ENCODE measurements at places on chromosomes 4 and X. TPM values are rescaled to one million over a fixed set of nuclear protein-coding genes. Genes with fewer than 3 reads are reported as not detected.

GRCh38 chrX:139222511-139223200, 307.9 kb upstream of the F9 start:
- DNase-seq: no peak

DNA sequence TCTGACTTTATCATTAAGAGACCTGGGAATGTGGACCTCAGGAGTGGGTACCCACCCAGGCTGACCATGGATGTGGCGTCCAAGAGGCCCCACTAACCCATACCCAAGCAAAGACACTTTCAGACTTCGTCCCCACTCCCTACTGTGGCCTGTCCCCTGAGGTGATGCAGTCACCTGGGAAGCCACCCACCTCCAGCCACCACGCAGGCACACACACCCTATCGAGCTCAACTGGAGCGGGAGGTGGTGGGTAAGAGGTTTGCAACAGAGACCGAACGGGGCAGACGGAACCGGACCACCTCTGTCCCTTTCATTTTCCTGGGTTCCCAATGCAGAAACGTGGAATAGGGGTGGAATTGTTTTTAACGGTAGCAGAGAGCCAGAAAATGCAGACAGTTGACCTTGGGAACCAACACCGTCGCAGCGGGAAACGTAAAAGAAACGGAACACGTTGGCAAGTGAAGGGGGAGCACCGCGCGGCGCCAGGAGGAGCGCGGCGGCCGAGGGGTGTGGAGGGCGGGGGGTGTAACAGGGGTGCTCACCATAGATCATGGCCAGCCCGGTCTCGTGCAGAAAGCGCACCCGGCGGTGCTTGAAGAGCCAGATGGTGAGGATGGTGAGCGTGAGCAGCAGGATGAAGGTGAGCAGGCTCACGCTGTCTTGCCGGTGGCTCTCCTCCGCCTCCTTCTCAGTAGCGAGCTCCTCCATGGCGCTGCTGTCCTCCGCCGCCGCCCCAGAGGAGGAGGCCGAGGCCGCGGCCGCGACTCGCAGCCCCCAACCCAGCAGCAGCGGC, 559 bp downstream of the SLC9A7 start:
- DNase-seq: no peak

- no peak for DNase-seq
Observed at GRCh38 chr4:10267066-10267465, 150.5 kb upstream of the WDR1 start.

DNA sequence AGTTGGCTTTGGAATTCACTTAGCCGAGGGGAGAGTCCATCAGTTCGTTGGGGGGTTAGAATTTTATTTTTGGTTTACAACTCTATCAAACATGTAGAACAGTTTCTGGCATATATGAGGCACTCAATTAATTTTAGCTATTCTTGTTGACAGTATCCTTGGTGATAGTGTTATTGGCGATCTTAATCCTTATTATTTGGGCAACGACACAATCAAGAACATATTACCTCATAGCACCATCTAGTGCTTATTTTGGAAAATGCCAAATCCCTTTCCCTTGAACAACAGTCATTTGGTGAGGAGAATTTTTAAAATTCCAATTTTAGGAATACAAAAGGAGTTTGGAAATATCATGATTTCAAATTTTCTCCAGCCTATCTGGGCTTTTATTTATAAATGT, 17.9 kb upstream of the PGRMC1 start:
- peak; percentile 24 for DNase-seq

DNA sequence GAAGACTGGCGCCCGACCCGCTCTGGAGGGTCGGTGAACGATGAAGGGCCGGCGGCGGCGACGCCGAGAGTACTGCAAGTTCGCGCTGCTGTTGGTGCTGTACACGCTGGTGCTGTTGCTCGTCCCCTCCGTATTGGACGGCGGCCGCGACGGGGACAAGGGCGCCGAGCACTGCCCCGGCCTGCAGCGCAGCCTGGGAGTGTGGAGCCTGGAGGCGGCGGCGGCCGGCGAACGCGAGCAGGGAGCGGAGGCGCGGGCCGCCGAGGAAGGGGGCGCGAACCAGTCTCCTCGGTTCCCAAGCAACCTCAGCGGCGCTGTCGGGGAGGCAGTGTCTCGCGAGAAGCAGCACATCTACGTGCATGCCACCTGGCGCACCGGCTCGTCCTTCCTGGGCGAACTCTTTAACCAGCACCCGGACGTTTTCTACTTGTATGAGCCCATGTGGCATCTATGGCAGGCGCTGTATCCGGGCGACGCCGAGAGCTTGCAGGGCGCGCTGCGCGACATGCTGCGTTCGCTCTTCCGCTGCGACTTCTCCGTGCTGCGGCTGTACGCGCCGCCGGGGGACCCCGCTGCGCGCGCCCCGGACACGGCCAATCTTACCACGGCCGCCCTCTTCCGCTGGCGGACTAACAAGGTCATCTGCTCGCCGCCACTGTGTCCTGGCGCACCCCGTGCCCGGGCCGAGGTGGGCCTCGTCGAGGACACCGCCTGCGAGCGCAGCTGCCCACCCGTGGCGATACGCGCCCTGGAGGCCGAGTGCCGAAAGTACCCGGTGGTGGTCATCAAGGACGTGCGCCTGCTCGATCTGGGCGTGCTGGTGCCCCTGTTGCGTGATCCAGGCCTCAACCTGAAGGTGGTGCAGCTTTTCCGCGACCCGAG, 568 bp downstream of the CHST7 start:
- no peak for DNase-seq

- DNase-seq: no peak
Observed at GRCh38 chr4:180751009-180751408, 1492.2 kb upstream of the TENM3 start.

DNA sequence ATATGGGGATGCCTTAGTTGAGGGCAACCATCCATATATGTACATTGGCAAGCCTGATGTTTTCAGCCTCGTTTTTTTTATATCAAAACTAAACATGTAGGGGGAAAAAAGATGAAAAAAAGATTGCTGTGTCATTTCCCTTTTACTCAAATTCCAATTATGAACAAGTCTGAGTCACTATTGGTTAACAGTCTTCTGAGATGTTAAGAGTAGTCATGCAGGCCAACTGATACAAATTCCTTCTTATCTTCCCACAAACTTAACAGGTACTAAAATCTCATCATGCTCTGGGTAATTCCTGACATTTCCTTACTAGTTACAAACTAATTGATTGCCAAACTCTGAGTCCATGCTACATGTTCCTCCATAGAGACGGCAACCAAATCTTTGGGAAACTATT, 222.1 kb downstream of the FRMPD4 start:
- no peak for DNase-seq

GRCh38 chr4:68267433-68267944, 22.0 kb upstream of the TMPRSS11B start:
- no peak for DNase-seq

- no peak for DNase-seq
Observed at GRCh38 chrX:132094164-132094563, 33.7 kb downstream of the FRMD7 start.

GRCh38 chr4:128322986-128323385, 35.4 kb upstream of the PGRMC2 start:
- no peak for DNase-seq

- no peak for DNase-seq
Observed at GRCh38 chr4:68373513-68373912, 23.6 kb upstream of the YTHDC1 start.

The SPANXN2 gene
- polyA plus RNA-seq: not detected

- DNase-seq: peak; percentile 5
Observed at GRCh38 chr4:61407642-61408618, 207.8 kb downstream of the ADGRL3 start.

DNA sequence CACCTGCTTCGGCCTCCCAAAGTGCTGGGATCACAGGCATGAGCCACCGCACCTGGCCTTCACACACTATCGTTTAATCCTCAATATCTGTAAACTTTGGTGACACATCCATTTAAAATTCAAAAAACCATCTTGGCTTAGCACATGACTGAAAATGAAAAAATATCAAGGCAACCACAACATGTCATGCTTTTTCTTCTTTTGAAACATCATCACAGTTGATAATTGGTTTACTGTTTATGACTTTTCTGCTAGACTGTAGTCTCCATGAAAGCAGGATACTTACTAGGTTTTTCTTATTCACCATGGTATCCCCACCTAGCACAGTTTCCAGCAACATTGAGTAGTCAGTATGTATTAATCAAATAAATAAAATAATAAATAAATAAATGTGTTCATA, 11.0 kb downstream of the GNRHR start:
- DNase-seq: no peak

DNA sequence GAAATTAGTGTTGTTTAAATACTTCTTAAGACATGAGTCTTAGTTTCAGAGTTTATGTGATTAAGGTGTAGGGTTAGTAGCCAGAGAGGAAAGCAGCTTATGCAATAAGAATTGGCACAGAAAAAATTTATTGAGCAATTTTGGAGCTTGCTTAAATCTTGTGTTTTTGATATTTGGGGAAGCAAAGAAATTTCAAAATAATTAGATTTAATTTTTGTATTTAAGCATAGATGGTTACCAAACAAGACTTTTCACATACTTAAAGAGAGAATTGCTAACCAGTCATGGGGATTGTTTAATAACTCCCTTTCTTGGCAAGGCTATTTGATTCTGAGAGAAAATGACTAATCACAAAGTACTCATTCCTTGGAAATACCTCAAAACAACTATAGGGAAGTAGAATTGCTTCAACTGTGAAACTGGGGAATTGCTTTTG, 202.0 kb upstream of the GRID2 start:
- peak; percentile 6 for DNase-seq

The FGA gene
- not detected for polyA plus RNA-seq

- DNase-seq: no peak
Observed at GRCh38 chrX:9765072-9765736, 443 bp downstream of the GPR143 start.

The CLDN34 gene
- polyA plus RNA-seq: 0.37 TPM

DNA sequence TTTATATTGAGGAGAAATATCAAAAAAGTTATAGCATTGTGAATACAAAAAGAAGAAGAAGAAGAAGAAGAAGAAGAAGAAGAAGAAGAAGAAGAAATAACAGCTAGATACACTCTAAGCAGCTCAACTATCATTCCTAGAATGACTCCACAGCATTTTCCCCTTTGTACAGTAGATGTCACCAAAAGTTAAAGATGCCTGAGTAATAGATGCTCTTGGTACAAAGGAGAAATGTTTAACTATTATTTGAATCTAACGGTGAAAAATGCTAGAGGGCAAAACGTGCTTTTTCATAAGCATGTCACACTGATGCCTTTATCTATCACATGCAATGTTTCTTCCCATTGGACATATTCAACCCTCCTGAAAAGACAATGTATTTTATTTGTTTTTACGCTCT, 178.4 kb upstream of the GPRIN3 start:
- DNase-seq: no peak

- DNase-seq: no peak
Observed at GRCh38 chrX:48940404-48940955, 16.9 kb downstream of the OTUD5 start.

GRCh38 chr4:7014815-7015214, 28.4 kb upstream of the TADA2B start:
- no peak for DNase-seq

GRCh38 chrX:41515376-41515775, 68.2 kb downstream of the NYX start:
- no peak for DNase-seq

- no peak for DNase-seq
Observed at GRCh38 chr4:110442309-110442708, 33.6 kb upstream of the ENPEP start.

- DNase-seq: no peak
Observed at GRCh38 chr4:128168701-128169100, 107.6 kb downstream of the LARP1B start.

- no peak for DNase-seq
Observed at GRCh38 chr4:54332542-54332941, 103.4 kb downstream of the PDGFRA start.

- DNase-seq: no peak
Observed at GRCh38 chr4:123421937-123422781, 25.6 kb downstream of the SPRY1 start.

The NWD2 gene
- polyA plus RNA-seq: 0.01 TPM
